ENCODE measurements at places on chromosomes 11 and 22.

DNA sequence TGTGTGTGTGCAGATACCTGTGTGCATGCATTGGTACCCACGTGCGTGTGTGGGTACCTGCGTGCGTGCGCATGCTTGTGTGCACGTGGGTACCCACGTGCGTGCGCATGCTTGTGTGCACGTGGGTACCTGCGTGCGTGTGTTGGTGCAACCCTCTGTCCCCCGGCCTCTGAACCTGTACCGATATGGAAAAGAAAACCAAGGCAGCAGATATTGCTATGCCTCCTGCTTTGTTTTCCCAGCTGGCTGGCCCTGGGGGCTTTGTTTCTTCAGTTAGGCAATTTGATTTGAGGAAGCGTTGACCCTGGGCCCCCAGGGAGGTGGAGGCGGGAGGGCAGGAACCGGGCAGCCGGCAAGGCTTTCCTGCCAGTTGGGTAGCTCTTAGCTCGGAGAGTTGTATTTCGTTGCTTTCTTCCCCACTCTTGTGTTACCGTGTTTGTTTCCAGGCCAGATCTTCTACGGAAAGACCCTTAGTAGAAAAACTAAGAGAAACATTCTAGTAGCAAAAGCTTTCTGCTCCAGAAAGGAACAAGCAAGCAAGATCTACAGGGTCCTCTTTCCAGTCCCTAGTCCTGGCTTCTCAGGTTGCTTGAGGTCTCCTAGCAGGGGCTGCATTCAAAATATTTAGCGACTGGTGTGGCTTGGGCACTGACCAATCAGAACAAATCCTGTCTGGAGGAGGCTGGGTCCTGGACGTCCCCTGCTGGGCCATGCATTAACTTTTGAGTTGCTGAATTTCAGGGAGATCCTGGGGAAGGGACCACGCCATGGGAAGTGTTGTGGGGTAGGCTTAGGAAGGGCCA is 26.3 kb upstream of the SORL1-AS1 start:
- DNase-seq: no peak

GRCh38 chr11:77001613-77002012 is 32.6 kb upstream of the B3GNT6 start:
- DNase-seq: no peak

DNA sequence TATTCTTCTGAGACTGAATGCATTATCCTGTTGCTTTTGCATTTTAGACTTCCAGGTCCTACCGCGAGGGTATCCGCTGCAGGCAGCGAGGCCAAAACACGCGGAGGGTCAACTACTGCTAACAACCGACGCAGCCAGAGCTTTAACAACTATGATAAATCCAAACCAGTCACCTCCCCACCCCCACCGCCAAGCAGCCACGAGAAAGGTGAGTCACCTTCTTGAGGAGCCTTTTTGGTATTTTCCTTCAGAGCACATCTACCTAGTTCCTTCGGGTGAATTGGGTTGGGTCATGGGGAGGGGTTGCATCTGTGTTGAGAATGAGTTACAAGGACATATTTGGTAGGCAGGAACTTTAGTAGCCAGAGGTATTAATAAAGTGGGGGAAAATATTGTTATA is 179.8 kb downstream of the NAV2 start:
- no peak for DNase-seq

DNA sequence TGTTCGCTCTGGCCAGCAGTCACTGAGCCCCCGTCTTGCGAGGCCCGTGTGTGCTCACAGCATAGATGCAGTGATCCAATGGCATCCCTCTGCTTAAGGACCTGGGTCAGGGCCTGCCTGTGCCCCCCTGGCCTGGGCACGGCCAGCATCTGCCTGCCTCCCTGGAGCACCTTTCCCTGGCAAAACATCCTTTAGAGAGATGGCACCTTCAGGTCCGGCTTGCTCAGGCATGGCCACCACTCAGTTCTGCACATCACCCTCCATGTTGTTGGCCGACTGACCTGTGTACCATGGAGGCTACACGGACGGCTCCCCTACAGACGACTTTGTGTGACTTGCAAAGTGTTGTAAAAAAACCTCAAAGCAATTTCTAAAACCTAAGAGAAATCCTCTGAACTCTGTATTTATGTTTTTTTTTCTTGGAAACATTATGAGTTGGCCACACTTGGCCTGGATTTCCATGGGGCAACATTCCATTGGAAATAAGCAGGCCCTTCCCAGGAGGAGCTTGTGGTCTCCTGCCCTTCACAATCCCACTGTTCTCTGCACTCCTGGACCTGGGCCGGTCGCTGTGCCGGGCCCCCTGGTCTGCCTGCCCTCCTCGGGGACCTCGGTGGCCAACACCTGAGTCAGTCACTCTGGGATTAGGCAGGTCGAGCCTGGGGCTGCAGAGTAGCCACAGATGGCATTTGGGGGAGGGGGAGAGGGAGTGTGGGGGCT is 592.4 kb downstream of the TBC1D22A start:
- DNase-seq: no peak

DNA sequence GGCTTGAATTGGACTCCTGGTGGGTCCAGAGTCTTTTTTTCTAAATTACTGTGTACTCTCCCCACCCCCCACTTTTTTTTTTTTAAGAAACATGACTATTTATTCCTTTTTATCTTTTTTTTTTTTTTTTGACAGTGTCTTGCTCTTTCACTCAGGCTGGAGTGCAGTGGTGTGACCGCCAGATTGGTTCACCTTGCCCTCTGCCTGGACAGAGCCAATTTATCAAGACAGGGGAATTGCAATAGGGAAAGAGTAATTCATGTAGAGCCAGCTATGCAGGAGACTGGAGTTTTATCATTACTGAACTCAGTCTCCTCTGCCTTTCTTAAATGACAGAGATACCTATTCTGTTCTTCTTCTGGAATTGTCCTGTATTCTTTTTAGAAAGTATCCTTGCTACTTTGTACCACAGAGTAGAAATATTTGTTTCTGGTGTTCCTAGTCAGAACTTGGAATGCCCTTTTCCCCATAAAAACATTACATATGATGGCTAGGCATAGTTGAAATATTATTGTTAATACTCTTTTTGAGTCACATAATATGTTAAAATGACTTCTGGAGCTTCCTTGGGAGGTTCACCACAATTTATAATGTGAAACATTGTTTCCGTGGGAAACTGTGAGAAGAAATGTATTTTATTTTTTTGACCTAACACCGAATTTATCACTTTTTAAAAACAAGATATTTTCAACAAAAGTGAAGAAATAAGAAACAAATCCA is 95.6 kb downstream of the UVRAG start:
- DNase-seq: no peak

DNA sequence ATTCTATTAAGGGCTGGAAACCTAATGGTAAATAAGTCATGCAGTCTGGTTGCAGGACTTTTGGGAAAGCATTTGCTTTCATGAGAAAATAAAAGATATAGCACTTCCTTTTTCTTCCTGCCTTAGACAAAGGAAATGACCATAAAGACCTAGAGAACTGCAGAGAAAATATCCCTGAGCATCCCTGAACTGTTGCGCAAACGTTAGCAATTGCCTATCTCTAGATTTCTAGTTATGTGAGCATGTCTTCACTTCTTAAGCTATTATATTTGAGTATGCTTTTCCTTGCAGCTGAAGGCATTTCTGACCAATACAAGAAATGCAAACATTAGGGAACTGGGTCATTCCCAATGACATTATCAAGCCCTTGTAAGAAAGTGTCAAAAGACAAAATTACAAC is 110.6 kb downstream of the KIF18A start:
- DNase-seq: no peak

GRCh38 chr11:10476927-10477689 is 22.0 kb downstream of the AMPD3 start:
- DNase-seq: no peak

DNA sequence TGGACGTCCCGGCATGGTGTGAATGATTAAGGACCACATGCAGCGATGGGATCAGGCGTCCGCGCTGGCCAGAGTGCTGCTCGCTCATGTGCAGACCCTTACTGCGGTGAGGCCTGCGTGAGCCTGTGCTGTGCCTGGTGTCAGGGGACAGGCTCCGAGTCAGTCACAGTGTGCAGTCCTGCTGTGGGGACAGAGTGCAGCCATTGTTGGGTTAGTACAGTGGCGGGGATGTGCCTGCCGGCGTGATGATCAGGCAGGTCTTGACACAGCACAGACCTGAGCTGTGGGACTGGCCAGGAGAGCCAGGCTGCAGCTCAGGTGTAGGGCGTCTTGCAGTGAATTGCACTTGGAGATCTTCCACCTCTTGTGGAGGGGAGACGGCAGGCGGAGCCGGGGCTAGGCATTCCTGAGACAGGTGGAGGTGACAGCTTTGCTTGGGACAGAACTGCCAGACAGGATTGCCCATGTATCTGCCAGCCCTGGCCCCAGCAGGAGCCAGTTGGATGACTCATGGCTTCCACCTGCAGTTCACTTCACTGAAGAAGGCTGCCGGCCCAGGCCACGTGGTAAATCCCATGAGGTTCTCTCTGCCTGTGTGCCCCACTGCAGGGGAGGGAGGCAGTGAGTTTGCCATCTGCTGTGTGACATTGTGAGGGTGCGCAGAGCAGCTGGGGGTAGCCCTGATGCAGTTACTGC is 17.3 kb downstream of the TRMU start:
- DNase-seq: no peak
